H1 (cell line): ENCODE measurements at places on chromosomes 5 and 9. TPM values are rescaled to one million over a fixed set of nuclear protein-coding genes. Genes with fewer than 3 reads are reported as not detected.

DNA sequence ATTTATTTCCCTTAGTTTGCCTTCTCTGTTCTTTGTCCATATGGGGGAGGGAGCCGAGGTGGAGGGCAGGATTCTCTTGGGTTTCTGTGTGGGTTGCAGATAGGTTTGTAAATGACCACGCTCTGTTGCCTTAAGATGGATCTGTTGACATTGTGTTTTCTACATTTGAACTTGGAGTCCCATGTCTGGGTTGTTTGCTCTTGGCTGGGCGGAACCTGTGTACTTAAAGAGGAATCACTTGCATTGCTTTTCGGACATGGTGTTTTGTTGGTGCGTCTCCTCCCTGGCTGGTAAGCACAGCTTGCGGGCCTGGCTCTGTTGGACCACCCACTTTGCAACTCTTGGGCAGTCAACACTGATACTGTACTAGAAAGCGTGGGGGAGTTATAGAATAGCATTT lies 45.9 kb downstream of the EHMT1 start:
- DNase-seq = no peak

DNA sequence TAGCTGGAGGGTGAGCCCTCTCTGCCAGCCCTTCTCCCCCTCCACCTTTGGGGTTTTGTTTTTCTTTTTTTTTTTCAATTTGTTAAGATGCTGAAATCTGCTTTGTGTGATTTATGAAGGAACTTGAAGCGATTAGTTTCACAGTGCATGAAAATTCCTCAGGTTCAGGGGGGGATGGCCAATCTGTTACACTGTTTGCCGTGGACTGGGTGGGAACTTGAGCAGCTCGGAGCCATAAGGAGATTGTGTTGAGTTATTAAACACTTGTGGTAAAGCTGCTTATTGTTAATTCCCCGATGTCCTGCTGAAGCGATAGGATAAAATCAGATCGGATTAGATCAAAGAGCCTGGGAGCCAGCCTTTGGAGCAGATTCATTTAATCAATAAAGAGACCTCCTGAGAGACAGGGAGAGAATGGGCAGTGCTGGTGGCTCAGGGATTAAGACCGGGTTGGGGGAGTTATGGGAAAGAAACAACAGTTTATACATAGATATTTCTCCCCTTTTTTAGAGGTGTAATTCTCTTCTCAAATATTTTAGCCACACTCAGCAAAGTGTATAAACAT lies 105.8 kb upstream of the SPATA31D4 start:
- no peak for DNase-seq

DNA sequence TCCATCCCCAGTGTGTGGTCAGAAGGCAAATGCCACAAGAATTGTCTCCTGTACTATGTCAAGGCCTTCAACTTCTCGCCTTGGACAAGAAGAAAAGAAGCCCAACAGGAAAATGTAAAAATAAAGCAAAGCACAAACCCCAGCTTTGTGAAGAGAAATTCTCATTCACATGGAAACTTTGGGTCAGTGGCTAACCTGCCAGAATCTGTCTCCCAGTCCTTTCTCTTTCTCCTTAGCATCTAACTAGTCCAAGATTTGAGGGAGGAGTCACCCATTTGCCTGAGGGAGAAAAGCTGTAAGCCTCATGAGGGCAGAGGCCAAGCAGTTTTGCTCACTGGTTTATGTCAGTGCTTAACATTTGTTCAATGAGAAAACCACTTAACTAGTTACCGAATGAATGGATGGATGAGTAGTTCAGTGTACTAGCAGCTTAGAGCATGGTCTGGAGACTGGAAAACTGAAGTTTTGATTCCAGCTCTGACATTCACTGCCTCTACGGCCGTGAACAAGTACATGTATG lies 36.0 kb downstream of the ADAM19 start:
- no peak for DNase-seq

DNA sequence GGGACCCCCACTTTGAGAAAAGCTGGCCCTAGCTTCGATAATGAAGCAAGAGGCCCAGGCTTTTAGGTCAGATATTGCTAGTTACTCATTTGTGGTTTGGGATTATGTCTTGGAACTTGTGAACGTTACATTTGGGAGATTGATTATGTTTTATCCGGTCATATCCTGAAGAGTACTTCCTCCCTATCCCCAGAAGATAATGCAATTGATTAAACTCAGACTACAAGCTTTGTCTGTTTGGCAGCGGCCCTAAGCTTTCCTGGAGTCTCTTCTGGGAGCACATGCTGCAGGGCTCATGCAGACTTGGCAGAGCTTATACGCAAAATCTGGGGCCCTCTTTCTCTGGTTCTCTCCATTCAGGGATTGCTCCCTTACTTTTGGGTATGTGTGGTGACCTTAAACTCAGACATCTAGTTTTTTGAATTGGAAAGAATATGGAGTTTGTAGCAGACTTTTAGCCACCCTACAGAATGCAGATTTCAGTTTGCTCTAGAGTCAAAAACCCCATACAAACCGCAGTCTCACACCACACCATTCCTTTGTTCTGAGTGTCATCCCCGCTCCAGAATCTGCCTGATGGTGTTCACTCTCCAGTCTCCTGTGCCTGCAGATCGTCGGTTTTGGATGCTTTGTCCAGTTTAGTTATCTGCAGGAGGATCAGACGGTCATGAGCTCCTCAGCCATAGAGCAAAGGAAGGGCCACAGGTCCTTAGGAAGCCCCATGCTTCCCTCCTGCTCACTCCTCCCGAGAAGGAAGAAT lies 449.5 kb upstream of the TRPC7 start:
- DNase-seq = no peak

GRCh38 chr9:224582-225520 lies 10.2 kb downstream of the DOCK8 start:
- DNase-seq = no peak

The AGTPBP1 gene
- polyA plus RNA-seq = 10.0 and 13.4 TPM in 2 replicates

DNA sequence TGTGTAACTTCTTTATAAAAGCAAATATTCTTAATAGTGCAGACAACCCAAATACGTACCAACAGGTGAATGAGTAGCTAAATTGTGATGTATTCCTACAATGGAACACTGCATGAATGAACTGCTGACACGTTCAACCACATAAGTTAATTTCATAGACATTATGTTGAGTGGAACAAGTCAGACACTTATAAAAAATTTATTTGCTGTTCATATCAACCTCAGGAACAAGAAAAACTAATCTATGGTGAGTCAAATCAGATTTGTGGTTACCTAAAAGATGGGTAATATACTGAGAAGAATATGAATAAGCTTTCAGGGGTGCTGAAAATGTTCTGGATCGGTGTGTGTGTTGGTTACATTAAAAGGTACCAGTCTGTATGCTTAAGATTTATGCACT lies 35.7 kb downstream of the INVS start:
- no peak for DNase-seq

The DMRTA1 gene
- polyA plus RNA-seq = 0.89 and 1.5 TPM in 2 replicates

DNA sequence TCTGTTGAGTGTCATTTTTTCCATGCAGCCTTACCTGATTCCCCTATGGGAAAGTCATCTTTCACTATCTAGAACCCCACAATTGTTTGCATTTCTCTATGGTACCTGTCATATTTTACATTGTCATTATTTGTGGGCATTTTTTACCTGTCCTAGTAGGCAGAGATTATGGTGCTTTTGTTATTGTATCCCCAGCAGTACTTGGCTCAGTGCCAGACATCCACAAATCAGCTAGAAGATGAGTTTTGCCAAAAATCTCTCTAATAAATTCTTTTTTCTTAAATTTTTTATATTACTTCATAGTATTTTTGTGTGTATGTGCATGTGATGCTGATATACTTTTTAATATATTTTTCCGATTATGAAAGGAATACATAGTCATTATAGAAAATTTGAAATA lies 13.2 kb downstream of the GARNL3 start:
- DNase-seq = no peak

GRCh38 chr5:116671211-116671736 lies 96.7 kb upstream of the SEMA6A start:
- DNase-seq = no peak

- DNase-seq = no peak
Measured at GRCh38 chr9:15221746-15222145, 85.3 kb downstream of the TTC39B start.

GRCh38 chr5:57004800-57005199 lies 52.9 kb upstream of the MIER3 start:
- no peak for DNase-seq

DNA sequence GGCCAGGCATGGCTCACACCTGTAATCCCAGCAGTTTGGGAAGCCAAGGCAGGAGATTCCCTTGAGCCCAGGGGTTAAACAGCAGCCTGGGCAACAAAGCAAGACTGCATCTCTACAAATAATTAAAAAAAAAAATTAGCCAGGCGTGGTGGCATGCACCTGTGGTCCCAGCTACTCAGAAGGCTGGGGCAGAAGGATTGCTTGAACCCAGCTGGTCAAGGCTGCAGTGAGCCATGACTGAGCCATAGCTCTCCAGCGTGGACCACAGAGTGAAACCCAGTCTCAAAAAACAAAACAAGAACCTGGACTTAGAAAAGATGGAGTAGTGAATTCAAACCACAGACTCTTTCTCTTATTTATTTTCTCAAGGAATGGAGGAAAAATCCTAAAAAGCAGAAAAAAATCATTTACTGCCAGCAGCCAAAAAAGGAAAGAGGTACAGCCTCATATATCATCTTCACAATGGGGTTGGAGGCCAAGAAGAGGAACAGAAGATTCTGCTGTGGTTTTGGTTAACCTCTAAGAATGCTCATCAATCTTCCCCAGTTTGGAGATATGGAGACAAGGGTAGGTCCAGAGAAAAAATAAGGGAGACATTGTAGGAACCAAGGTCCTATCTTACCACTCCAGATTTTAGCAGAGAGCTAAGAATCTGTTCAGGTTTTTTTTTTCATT lies 40.0 kb upstream of the MYO10 start:
- DNase-seq = no peak

GRCh38 chr9:22031655-22032411 lies 22.7 kb upstream of the CDKN2B start:
- DNase-seq = no peak

GRCh38 chr9:68999393-69000105 lies 14.4 kb downstream of the PRKACG start:
- DNase-seq = peak; percentile 70

GRCh38 chr5:151042453-151043093 lies 22.2 kb downstream of the GPX3 start:
- no peak for DNase-seq

DNA sequence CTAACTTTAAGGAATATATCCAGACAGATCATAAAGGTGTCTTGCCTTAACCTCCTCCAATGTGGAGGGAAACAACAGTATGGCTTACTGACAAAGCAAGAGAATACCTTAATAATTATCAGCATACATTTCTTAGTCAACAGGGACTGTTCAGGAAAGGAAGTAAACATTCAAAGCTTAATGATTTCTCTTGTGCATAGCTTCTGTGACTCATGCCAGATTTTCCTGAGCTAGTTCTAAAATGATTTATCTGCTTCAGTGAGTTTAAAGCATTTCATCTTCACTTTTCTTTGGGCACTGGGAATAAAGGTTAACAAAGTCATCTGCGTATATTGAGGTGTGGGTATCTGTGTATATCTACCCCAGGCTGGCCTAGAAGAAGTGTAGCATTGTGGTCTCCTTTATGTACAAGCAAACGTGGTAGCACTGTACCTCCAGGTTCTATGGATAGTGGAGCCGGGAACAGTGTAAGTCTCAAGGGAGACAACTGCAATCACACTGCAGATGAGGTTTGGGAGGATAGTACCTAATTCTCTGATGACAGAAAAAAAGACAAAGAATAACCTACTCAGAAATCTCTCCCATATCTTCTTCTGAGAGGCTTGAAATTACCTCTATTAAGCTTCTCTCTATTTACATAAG lies 284.1 kb downstream of the HCN1 start:
- DNase-seq = no peak

DNA sequence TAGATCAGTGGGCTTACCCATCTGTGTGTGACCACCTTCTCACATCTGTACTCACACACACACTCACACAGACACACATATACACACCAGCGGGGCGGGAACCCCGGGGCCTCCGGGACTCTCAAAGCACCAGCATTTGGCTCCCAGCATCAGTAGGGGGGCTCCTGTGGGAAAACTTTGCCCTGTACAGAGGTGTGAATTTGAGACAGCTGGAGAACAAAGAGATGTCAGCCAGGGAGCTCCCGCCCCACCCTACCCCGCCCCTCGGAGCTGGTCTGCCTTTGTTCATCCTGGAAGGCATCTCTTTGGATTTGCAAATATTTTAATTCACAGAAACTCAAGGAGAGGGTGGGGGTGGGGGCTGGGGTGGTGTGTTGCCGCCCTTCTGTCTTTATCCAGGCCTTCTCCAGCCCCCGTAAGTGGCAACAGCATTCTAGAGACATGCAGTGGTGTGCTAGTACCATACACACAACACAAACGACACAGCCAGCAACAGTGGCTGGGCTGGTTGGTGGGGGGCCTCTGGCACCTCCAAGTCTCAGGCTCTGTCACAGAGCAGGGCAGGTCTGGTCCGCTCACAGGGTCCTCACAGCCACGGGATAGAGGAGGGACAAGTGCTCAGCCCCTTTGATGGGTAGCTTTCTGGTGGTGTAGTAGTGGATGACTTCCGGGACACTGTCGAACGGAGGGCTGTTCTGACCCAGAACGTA lies 15.5 kb upstream of the SLC25A51 start:
- DNase-seq = no peak
